ENCODE measurements at places on chromosomes 5 and 9.

DNA sequence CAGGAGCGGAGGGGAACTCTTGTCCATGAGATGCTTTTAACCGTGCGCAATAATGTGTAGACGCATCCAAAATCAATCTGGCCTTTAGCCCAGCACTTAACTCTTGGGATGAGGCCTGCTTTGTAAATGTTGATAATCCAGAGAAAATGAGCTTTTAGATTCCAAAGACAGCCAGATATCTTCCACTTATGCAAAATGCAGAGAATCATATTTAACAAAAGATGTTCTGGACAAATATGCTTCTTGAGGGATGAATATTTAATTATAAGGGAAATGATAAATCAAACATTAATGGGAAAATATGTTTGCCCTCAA lies 5.6 kb downstream of the S1PR3 start:
- DNase-seq = no peak

- no peak for DNase-seq
Observed at GRCh38 chr9:95910023-95910707, 34.7 kb downstream of the ERCC6L2 start.

GRCh38 chr5:168899264-168899663 lies 320.1 kb upstream of the PANK3 start:
- DNase-seq = no peak

- peak; percentile 70 for DNase-seq
Observed at GRCh38 chr5:141814064-141814964, 63.9 kb downstream of the PCDH1 start.

DNA sequence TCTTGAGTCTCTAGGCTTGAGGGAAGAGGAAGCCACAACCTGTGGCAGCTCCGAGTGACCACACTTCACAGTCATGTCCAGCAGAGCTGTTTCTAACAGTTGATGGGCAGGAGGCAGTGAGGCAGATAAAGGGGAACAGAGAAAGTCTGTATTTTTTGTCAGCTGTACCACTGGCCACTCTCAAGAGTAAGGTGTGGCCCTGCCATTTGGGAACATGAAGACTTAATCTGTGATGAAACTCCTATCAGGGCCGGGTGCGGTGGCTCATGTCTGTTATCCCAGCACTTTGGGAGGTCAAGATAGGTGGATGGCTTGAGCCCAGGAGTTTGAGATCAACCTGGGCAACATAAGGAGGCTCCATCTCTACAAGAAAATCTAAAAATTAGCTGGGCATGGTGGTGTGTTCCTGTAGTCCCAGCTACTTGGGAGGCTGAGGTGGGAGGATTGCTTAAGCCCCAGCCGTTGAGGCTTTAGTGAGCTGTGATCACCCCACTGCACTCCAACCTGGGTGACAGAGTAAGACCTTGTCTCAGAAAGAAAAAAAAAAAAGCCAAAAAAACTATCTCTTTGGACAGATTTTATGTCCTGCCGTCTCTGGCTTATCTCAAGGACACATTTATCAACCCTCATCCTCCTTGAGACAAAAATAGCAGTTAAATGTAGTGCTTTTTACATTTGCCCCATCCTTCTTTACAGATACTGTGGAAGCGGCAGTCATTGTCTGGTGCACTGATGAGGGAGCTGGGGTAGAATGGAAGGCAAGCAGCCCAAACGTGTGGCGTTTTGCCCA lies 11.9 kb upstream of the COL15A1 start:
- no peak for DNase-seq

GRCh38 chr5:113256671-113257452 lies 177.9 kb downstream of the TSSK1B start:
- DNase-seq = no peak

DNA sequence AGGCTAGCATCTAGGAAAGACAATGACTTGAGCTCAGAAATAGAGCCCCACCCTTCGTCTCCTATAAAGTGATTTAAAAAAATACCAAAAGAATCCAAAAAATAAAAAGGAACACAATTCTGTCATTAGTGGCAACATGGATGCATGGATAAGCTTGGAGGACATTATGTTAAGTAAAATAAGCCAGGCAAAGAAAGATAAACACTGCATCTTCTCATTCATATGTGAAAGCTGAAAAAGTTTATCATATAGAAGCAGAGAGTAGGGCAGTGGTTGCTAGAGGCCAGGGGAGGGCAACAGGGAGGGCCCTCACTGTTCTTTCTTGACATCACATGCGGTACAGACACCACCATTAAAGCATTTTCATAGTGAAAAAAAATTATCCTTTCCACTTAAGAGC lies 220.9 kb upstream of the TRPC7 start:
- no peak for DNase-seq

All from stimulated activated naive CD8-positive, alpha-beta T cell treated with anti-CD3 and anti-CD28 coated beads, Interleukin-15, Interleukin-2, amounts not matched to agents 100 U/mL and 50 U/mL, for 24 hours (primary cell).